Activated T-cell treated with anti-CD3 and anti-CD28 coated beads, Interleukin-2, amount 50 U/mL, for 4 hours (primary cell): ENCODE measurements at places on chromosomes 6 and 20. TPM values are rescaled to one million over a fixed set of nuclear protein-coding genes. Genes with fewer than 3 reads are reported as not detected.
A peak's percentile ranks its signal among the peaks of the same experiment; 100 is the strongest.

DNA sequence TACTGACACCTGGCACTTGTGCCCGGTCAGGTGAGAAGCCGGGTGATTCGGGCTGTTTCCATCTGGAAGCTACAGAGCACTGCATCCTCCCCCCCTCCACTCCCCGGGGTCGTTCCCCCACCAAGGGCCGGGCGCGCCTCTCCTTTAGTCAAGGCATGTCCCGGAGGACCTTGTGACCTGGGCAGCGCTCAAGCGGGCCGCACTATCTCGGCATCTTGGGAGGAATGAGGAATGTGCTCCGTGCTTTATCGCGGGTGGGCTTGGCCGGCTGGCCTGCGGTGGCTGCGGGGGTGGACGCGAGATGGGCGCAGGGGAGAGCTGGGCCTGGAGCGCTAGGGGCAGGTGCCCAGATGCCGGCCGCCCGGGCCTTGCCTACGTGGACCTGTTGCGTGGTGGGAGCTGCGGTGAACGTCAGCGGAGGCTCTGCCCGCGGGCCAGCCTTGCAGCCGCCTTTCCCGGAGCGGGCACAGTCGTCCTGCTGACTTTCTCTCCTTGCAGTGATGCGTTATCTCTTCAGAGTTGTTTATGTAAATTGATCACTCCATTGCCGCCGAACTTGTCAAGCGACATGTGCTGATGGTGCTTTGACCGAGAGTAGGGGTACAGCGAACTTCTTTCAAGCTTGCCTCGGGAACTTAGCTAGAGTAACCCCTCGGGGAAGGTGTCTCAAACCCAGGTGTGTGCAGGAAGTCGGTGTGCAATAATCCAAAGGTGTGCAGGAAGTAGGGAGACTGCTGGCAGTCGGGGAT lies 1.1 kb downstream of the LRRC1 start:
- peak; percentile 10 for DNase-seq

DNA sequence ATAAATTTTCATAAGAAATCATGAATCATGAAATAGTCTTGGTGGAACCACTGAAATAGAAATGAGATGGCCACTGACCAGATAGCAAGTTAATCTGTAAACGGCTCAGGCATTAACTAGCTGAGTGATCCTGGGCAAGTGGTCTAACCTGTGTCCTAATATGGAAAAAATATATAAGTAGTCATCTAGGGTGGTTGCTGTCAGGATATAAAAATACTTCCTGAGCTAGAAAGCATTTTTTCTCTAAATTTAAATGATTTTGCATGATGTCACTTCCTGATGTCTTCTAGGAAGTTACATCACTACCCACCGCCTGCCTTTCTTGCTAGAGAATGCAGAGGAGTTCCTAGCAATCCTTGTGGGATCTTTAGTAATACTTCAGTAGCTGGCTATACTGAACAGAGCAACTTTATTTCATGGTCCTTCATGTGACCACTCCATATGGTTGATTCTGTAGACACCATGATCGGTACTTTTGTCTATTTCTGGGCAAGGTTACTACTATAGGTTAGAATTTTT lies 228.1 kb upstream of the CEP162 start:
- DNase-seq: no peak

- no peak for DNase-seq
Measured at GRCh38 chr6:125850361-125850760, 59.6 kb downstream of the NCOA7 start.

DNA sequence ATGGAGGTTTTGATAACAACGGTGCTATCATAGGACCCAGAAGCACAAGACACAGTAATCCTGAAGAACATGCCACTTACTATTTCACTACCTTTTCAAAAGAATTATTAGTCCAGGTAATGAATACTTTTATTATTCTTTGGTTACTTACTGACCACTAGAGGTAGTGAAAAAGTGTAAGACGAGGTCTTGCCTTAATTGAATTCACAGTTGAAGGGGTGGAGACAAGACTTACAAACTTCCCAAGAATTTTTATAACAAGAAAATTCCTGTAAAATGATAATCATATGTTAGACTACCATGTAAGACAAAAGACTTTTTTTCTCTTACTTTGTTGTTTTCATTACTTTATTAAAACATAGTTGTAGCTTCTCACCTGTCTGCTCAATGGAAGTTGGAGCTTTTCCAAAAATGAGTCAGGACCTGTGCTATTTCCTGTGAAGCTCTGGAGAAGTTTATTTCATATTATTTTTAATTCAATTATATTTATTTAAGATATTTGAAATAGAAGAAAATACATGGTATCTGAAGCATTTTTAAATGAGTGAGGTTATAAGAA lies 52.4 kb downstream of the DOP1A start:
- DNase-seq: no peak

DNA sequence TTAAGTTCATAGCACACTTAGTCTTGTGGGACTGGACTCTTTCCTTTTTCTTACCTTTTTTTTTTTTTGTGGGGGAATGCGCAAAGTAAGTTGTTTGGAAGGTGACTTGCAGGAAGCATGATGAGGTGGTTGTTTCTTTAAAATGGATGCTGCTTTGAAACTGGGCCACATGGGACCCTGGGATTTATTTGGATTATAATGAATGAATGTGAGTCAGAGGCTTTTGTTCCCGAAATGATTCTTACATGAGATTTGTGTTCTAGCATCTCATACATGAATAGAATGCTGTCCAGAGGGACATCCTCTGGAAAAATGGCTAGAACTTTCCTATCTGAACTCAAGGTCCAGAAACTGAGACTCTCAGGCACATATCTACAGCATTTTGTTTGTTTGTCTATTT lies 236.6 kb upstream of the RNF24 start:
- DNase-seq: no peak

DNA sequence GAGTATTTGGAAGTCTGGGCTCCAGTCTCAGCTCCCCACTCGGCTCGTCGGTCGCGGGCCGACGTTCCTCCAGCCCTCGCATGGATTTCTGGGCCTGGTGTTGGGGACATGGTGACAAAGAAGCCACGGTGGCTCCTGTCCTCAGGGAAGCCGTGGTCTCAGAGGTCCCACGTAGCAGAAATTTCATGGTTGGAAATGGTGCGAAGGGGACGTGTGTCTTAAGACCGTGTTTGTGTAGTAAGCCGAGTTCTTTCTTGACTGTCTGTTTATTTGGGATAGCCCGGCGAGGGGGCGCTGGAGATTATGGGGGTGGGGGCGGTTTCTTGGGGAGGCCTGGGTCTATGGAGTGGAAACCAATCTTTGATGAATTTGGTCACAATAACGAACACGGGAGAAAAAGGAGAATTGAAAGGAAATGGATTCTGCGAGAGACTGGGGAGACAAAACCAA lies 23.5 kb upstream of the MAP3K7 start:
- no peak for DNase-seq

DNA sequence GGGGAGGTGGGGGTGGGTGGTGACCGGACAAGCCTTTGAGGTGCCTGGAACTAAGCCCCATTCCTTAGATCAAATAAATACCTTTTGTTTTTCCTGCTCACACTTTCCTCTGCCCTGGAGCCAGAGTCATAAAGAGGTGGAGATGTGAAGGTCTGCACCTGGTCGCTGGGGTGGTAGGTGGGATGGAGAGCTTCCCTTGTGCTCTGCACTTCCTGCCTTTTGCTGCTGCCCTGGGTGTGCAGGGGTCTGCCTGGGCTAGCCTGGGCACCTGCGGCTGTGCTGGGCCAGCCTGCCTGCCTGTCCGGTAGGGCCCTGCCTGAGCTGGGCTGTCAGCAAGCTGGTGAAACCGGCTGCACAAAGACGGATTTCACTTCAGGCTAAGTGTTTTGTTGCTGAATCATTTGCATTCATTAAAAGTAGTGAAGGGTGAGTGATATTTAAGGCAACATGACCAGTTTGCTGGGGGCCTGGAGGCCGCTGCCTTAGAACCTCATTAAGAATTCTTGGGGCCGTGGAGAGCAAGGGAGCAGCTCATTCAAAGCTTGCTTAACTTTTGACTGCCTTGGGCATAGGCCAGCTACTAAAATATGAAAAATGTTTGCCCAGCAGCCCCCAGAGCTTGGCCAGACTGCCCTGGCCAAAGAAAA lies 20.5 kb downstream of the PTK7 start:
- DNase-seq: no peak

DNA sequence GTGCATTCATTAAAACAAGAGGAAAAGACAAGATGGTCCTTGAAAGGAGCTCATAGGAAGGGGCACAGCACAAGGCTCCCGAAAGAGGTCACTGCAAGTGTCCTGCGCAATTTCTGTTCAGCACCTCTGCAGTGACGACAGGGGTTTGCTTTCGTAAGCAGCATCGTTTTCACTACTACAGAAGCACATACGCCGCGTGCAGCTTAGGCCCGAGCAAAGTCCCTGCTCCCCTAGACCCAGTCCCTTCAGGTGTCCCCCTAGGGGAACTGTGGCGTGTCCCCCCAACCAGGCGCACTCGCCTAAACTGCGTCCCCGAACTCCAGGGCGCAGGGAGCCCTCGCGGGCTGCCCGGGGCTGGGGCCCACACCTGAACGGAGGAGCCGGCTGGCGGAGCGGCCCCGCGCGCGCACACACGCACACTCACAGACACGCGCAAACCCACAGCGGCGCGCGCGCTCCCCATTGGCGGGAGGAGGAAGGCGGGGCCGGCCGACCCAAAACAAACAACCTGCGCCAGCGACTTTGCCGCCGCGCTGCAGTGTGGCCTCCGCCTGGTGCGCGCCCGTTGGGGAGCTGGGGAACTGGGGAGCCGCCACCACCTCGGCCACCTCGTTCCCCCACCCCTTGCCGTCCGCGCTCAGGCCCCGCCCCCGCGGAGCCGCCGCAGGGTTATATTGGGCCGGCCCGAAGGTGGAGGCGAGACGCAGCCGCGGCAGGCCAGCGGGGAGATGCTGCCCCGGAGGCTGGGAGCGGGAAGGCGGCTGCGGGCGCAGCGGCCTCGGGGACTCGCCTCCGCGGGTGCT lies at the start of gene FOXQ1:
TSS of gene FOXQ1 (plus strand) at position 699 of the 803 bp plus-strand sequence. CDS start 607 bp downstream, outside the sequence.
- DNase-seq: no peak

GRCh38 chr6:36757206-36757605 lies 59.6 kb downstream of the RAB44 start:
- DNase-seq: peak; percentile 17

DNA sequence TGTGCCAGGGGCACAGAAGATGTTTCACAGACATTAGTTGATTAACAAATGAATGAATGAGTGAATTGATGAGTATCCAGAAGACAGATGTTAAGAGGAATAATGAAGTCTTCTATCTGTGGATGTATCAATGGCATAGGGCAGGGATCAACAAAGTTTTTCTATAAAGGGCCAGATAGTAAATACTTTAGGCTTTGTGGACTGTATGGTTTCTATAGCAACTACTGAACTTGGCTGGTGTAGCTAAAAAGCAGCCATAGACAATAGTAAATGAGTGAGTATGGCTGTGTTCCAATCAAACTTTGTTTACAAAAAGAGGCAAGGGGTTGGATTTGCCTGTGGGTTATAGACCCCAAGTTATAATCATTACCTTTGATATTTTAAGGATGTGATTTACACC lies 144.0 kb downstream of the PRL start:
- no peak for DNase-seq

- no peak for DNase-seq
Measured at GRCh38 chr6:140281236-140281635, 906.8 kb upstream of the CITED2 start.

- DNase-seq: no peak
Measured at GRCh38 chr6:15431762-15432483, 186.1 kb downstream of the JARID2 start.

DNA sequence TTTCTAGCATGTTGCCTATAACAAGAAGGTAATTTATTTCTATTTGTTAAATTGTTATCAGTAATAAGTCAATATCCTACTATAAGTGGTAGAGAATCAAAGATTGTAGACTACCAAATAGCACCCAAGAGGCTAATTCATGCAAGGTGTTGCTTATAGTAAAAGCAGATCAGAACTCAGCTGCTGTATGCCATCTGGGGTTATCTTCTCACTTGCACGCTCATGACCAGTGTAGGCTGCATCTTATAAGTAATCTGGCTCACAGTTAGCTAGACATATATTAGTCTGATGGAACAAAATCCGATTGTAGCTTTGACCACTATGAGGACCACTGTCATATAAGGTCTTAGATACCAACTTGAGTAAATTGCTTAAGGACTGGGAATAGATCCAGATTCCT lies 17.0 kb downstream of the TOP1 start:
- no peak for DNase-seq

DNA sequence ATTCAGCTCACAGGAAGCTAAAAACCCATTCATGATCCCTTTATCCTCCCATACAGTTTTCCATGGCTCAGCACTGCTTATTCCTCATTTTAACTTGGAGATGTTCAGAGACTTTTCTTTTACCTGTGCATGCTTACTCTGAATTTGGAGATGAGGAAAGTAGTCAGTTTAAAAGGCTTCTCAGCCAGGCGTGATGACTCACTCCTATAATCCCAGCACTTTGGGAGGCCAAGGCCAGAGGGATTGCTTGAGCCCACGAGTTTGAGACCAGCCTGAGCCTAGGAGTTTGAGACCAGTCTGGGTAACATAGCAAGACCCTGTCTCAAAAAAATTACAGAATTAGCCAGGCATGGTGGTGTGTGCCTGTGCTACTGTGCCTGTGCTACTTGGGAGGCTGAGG lies 30.3 kb upstream of the TMEM217 start:
- DNase-seq: no peak

DNA sequence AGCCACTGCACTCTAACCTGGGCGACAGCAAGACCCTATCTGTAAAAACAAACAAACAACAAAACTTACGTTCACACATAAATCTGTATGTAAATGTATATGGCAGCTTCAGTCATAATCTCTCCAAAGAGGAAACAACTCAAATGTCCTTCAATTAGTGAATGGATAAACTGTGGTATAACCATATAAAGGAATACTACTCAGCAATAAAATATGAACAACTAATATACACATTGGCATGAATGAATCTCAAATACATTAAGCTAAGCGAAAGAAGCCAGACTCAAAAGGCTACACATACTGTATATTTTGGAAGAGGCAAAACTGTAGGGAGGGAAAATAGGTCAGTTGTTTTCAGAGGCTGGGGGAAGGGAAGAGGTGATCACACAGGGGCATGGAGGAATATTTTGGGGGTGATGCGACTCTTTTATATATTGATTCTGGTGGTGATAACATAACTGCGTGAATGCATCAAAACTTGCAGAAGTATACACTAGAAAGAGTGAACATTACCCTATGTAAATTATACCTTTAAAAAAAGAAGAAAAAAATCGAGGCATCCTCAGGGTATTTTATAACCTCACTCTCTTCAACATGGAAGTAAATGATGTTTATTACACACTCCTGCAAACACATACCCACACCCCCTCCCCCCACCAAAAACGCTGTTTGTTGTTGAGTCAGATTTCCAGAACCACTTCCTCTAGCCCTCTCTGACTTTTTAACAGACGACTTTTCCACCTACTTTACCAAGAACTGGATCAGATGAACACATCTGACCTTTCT lies 115.2 kb upstream of the RNF24 start:
- peak; percentile 53 for DNase-seq

GRCh38 chr20:62346398-62347150 lies 20.5 kb downstream of the LAMA5 start:
- DNase-seq: no peak

GRCh38 chr6:77656999-77657764 lies 4.3 kb downstream of the MEI4 start:
- no peak for DNase-seq

- no peak for DNase-seq
Measured at GRCh38 chr6:81769824-81770223, 17.3 kb upstream of the TENT5A start.

Gene SYCP2L
- total RNA-seq: not detected

Gene SLC17A4
- total RNA-seq: not detected

Gene WFDC10B
- not detected for total RNA-seq

Gene MKKS
- total RNA-seq: 6.0 TPM

Gene CLDN20
- not detected for total RNA-seq

Gene KCNQ2
- total RNA-seq: not detected

Gene KIFC1
- 7.4 TPM for total RNA-seq
